ENCODE measurements at places on chromosomes 11 and 22.
A peak's percentile ranks its signal among the peaks of the same experiment; 100 is the strongest.

GRCh38 chr11:134957540-134958335, 545.7 kb upstream of the B3GAT1 start:
- no peak for DNase-seq

DNA sequence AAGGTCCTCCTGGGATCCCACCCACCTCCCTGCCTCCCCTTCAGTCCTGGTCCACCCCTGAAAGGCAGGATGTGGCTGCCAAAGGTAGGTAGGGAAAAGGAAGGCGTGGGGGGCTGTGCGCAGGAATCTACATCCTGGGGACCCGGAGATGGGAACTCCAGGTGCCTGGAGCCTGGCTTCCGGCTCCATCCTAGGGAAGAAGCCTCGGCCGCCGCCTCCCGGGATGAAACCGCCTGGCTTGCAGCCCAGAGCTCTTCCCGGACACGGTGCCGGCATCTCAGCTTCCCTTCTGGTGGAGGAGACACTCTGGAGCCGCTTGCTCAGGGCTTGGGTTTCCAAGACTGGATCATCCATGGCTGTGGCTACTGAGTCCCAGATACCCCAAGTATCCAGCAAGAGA, 33.3 kb upstream of the PDGFB start:
- no peak for DNase-seq

DNA sequence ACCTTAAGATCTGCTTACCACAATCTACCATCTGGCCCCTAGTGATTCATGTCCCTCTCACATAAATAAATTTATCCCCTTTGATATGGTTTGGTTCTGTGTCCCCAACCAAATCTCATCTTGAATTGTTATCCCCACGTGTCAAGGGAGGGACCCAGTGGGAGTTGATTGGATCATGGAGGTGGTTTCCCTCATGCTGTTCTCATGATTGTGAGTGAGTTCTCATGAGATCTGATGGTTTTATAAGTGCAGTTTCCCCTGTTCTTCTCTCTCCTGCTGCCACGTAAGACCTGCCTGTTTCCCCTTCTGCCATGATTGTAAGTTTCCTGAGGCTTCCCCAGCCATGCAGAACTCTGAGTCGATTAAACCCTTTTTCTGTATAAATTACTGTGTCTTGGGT, 37.2 kb downstream of the OR2AG2 start:
- no peak for DNase-seq

DNA sequence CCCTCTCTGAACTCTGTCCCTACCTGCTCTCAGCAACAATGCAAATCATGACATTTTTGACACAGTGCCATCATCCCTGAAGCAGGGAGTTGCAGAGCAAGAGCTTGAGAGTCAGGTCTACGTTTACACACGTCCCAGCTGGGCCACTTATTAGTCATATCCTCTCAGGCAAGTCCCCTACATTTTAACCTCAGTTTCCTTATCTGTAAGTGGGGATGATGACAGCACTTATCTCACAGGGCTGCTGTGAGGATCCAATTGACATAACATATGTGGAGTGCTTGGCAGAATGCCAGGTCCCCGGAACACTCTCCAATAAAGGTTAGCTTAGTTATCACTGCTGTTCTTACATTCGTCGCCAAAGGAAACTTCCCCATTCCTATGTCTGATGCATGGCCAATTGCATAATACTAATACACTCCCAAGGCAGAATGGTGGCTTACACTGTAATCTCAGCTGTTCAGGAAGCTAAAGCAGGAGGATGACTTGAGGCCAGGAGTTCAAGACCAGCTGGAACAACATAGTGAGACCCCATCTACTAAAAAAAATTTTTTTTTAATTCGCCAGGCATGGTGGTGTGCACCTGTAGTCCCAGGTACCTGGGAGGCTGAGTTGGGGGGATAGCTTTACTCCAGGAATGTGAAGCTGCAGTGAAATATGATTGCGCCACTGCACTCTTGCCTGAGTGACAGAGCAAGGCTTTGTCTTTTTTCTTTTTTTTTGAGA, 16.6 kb downstream of the ASCC2 start:
- peak; percentile 68 for DNase-seq

DNA sequence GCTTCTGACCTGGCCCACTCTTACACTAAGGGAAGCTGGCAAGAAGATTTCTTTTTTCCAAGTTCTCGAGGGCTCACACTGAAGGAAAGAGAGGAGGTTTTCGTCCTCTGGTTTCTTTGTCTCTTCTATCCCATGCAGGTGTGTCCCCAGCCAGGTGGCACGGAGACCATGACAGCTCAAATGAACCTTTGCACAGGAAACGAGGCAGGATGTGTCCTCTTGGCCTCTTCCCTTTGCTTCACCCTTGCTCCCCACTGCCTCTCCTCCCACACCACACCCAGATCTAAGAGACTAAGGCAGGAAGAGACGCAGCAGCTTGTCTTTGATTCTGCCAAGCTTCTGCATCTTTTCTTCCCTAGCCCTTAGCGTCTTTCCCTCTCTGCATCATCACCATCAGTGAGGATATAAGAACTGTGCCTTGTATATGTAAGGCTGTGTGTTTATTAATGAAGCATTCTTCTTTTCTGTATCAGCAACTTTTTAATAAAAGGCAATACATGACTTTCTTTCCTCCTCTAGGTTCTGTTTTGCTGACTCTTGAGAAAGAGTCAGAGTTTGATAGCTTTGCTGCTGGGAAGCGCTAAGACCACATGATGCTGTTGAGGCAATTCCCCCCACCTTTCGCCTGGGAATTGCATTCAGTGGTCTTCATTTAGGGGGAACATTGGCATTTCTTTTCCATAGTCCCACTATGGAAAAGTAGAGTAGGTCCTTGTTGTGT, 56.0 kb upstream of the PARVA start:
- no peak for DNase-seq

- DNase-seq = no peak
Observed at GRCh38 chr22:43850529-43850928, 11.8 kb downstream of the SULT4A1 start.

GRCh38 chr22:24460418-24461089, 33.2 kb downstream of the ADORA2A start:
- peak; percentile 44 for DNase-seq
